Stimulated activated CD4-positive, alpha-beta T cell treated with anti-CD3 and anti-CD28 coated beads, Interleukin-15, amount 100 ng/mL, for 48 hours (primary cell): ENCODE measurements at places on chromosomes 4 and X.
A peak's percentile ranks its signal among the peaks of the same experiment; 100 is the strongest.

GRCh38 chr4:1958276-1959103 is 50.3 kb downstream of the NELFA start:
- no peak for DNase-seq

DNA sequence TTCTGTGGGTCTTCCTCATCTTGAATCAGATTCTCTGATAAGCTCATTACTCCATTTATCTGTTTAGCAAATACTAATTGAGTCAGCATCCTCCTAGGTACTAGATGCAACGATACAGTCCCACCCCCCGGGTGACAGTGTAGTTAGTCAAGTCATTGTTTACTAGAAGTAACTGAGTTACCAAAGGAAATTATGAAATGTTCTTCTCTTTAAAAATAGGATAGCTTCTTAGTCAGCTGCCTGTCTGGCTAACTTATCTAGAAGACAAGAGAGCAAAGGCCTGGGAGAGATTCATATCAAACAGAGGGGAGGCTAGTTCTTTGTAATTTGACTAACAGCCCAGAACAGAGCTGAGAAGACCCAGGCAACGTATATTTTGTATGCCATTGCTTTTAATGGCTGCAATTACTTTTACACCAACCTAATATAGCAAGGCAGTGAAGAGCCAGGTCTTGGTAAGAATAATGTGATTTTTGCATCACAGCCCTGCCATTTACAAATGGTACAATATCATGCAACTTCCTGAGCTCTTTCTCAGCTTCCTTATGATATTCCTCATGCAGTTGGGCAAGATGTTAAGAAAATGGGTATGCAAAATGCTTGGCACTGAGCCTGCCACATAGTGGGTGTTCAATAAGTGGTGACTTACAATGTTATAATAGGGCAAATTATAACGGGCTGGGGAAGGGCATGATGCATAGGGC is 149.9 kb downstream of the CHIC2 start:
- peak; percentile 27 for DNase-seq

GRCh38 chrX:63661676-63662075 is 123.3 kb downstream of the ARHGEF9 start:
- DNase-seq = no peak

DNA sequence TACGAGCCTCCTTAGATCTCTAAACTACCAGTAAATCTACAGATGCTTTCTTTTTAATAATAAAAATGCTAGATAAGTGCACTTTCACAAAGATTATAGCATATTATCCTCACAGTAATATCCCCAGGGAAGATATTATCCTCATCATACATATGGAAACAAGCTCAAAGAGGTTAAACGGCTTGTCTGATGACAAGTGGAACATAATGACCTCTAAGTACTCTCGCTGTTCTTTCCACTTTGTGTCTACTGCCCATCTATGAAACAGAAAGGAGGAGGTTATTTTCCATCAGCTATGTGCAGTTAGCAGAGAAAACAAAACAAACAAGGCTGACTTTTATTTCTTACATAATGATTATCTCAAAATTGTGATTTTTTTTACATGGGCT is 42.8 kb upstream of the PRDM8 start:
- no peak for DNase-seq

GRCh38 chr4:121272526-121272925 is 108.3 kb downstream of the QRFPR start:
- DNase-seq = no peak

DNA sequence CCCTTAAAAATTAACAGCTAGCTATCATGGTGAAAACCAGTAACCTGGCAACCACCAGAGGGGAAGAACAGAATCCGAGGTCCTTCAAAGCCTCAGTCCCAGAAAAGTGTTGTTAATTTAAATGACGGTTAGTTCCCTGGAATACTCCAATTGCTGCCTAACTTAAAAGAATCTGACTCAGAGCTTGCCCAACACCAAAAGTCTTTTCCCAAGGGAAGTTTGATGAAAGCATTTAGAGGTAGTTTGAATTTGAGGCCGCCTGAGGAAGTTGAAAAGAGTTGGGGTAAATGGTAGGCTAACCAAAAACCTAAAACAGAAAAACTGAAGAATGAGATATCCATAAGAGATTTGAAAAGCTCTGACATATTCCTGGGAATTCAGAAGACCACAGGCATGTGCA is 46.6 kb downstream of the IL13RA2 start:
- no peak for DNase-seq

DNA sequence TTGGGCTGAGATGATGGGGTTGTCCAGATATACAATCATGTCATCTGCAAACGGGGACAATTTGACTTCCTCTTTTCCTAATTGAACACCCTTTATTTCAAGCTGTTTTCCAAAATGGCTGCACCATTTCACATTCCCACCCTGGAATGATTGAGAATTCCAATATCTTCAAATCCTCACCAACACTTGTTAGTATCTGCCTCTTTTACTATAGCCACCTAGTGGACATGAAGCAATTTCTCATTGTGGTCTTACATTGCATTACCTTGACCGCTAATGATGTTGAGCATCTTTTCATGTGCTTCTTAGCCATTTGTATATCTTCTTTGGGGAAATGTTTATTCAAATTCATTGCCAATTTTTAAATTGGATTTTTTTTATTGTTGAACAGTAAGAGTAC is 364.8 kb downstream of the SMARCA1 start:
- no peak for DNase-seq

DNA sequence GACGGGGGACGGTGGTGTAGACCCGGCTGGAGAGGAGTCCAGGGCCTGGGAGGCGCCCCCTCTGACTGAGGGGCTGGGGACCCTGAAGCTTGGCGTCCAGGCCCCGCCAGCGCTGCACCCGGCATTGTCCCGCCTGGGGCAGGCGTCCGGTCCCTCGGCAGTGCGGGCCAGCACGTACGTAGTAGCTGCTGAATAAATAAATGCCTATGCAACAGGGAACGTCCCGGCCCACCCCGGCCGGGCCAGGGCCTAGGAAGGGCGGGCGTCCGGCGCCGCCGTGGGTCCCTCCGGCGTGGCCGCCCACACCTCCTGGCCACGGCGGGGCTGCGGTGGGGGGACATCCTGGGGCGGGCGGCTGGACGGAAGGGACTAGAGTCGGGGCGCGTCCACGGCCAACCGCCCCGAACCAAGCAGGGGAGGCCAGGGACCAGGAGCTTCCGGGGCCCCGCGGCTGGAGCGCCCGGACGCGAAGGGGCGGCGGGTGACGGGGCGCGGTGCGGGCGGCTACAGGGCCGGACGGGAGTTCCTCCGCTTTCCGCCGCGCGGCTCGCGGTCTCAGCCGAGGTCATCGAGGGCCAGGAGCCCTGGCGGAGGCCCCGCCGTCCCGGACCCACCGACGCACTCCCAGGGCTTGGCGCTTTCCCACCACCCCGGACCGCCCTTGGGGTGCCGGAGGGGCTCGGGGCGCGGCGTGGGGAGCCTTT is 886 bp upstream of the WWC2 start:
- no peak for DNase-seq

DNA sequence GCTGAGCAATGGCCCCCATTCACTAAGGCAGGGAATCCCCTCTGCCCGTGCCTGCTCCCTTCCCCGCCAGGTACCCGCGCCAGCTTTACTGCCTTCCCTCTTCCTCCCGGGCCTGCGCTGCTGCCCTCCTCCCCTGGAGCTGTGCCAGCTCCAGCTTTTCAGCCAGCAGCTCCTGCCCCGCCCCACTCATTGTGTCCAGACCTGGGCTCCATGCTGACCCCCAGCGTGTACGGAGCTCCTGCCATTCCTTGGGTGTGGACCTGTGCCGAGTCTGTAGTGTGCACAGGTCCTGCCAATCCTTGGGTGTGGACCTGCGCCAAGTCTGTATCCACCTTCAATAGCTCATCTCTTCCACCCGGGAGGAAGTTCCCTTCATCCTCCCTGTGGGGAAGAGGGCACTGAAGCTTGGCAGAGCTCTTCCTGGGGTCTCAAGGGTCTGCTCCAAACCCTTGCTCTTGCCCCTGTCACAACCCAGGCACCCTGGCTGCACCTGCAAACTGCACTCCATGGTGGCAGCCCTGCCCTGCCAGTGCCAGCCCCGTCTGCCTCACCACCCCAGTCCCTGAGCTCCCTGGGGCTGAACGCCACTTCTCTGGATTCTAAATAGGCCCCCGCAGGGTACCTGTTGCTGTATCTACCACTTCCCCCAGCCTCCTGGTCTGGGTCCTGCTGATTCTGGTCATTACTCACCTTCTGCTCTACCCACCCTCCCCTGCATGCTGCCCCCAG is 63.9 kb downstream of the TRMT44 start:
- DNase-seq = no peak

DNA sequence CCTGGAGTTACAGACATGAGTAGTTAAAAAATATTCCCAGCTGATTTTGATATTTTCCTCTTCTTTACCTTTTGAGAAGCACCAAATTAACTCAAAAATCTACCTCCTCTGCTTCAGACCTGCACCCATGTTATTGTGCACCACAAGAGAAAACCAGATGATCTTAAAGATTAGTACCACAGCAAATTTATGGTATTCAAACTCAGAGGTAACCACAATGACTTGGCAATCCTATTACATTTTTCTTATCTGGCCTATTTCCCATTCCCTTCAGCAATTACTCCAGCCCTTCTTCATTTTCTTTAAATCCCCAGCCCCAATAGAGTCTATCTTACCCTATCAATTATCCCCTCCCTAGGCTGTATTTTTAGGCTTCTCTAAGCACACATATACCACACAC is 535.1 kb downstream of the FAT4 start:
- no peak for DNase-seq

DNA sequence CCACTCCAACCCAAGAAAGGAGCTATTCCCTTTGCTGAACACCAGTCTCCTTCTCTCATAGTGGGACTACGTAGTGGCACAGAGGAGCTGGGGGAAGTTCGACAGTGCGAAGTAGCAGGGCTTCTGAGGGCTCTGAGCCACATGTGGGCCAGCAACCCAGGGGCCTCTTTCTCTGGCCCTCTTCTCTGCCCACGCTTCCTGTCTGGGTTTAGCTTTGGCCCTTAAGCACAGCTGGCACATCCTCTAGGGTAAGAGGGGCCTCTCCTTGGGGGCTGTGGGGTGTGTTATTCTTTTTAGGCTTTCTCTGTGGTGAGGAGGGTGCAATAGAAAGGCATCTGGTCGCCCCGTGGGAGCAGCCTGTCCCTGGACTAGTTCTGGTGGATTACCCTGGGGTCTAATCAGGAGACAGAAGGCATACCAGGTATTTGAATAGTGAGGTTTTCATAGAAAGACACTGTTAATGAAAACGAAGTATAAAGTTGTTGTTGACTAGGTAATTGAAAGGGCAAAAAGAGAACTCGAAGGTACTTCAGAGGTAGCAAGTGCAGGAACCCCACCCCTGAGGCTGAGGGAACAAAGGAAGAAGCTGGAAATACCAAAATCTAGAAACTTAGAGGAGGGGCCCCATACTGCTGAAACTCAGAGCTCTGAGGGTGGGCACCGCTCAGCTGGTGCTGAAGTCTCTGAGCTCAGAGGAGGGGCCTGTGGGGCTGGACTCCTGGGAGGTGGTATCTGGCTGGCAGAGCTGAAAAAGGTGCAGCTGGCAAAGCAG is 151.9 kb upstream of the RPS6KA3 start:
- DNase-seq = no peak

DNA sequence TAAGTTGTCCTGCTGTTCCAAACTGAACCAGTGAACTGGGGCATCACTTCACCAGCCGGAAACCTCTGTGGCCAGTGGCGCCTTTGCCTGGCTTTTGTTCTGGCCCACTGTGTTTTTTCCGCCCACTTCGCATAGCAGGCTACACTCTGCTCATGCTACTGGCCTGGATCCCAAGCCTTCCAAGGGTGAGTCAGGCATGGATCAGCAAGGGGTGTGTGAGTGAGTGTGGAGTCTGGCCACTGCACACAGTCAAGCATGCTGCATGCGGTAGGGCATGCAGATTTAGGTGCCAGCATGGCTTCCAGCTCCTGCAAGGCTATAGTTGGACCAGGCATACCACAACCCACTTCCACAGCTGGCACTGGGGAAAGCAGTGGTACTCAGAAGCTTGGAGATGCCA is 1967.9 kb downstream of the C4orf33 start:
- no peak for DNase-seq

GRCh38 chr4:154916068-154916467 is 135.0 kb downstream of the RBM46 start:
- DNase-seq = no peak

DNA sequence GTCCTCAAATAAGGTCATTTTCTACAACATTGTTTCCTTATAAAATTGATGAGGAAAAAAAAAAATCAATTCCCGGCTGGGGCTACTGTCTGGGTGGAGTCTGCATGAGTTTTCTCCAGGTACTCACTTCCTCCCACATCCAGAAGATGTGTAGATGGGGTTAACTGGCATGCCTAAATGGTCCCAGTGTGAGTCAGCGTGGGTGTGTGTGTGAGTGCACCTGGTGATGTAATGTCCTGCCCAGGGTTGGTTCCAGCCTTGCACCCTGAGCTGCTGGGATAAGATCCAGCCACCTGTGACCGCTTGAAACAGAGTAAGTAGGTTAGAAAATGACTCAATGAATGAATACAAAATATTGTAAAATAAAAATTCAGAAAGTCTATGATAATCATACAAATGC is 11.1 kb downstream of the USP26 start:
- no peak for DNase-seq

DNA sequence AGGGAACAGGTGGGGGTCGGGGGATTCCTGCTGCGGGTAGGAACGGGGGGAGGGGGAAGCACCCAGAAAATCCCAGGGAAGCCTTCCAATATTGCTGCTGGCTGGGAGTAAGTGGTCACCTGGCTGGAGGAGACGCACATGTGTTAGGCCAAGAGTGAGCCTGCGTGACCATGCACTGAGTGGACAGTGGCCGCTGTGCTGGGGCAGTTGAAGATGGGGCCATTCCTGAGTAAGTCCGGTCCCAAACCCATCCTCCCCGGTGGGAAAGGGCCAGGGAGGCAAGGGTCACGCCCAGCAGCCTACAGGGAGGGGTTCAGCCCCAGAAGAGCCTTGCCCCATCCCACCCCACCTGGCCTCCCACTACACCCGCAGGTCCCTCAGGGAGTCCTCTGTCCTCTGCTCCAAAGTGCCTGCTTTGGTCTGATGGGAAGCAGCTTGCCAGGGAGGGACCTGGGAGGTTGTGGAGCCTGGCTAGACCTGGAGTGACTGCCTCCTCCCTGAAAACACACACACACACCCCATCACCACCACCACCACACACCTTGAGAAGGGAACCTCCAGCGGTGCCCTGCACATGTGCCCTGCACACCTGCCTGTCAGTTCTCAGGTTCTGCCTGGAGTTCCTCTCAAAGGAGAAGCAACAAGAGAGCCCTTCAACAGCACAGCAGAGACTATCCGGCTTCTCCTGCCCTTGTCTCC is 6.1 kb downstream of the L1CAM start:
- no peak for DNase-seq

GRCh38 chrX:43676971-43677572 is 21.0 kb downstream of the MAOA start:
- no peak for DNase-seq

GRCh38 chrX:42491137-42491907 is 286.6 kb downstream of the PPP1R2C start:
- DNase-seq = no peak

GRCh38 chr4:76748649-76749048 is 149.3 kb downstream of the SOWAHB start:
- no peak for DNase-seq

- no peak for DNase-seq
Observed at GRCh38 chr4:139802931-139803330, 137.3 kb downstream of the MGST2 start.
